ENCODE measurements at places on chromosomes 16 and 17.

DNA sequence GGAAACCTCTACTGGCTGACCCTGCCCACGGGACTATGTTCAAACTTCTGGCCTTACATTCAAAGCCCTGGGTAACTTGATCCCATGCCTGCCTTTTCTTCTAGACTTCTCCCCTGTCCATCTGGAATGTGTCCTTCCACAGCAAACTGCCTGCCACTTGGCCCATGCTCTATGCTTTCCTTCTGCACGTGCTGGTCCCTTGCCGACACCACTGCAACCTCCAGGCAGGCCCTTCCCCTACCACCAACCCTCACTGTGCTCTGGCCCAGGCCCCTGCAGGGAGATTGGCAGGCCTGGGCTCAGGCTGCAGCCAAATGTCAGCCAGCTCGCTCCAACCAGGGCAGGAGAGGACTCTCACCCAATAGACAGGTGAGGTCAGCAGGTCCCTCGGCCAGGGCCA lies 11.0 kb downstream of the HSD11B2 start:
- no peak for DNase-seq

DNA sequence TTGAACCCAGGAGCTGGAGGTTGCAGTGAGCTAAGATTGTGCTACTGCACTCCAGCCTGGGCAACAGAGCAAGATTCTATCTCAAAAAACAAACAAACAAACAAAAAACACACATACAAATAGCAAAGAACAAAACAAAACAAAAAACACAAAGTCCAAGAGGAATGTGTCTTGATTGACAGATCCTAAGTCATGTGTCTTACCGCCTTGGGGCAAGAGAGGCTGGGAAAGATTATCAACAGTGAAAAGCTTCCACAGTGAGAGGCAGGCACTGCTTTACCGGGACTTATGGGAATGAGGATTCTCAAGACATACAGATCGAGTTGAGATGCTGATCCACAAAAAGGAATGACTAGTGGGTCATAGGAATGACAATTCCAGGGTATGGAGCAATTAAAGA lies 62.7 kb upstream of the GAS7 start:
- no peak for DNase-seq

DNA sequence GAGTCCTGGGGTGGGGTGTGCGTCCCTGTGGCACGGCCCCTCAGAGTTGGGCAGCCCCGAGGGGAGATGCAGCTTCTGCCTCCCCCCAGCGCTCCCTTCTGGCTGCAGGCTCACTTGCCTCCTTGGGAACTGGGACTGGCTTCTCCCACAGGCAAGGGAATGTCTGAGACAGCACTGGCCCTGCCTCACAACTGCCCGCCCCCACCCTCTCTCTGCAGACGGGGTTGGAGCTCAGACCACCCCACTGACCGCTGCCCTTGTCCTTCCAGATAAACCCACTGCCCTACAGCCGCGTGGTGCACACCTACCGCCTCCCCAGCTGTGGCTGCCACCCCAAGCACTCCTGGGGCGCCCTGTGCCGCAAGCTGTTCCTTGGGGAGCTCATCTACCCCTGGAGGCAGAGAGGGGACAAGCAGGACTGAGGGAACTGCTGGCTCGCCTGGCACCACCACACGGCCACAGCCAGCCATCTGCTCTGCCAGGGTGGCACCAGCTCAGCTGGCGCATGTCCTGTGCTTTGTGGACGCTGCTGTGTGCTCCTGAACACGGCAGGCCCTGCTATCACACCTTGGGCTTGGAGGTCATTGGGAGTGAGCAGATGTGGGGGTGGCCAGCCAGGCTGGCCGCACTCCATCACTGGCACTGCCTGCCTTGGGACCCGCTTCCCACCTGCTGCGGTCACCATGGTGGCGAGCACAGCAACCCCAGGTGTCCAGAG lies 7.1 kb upstream of the RAB40C start:
- no peak for DNase-seq

- DNase-seq, result no peak
These were observed 21.1 kb downstream of the KATNB1 start for GRCh38 chr16:57756424-57757325.

GRCh38 chr17:80770881-80771611 lies 220.6 kb upstream of the CHMP6 start:
- DNase-seq, result no peak

DNA sequence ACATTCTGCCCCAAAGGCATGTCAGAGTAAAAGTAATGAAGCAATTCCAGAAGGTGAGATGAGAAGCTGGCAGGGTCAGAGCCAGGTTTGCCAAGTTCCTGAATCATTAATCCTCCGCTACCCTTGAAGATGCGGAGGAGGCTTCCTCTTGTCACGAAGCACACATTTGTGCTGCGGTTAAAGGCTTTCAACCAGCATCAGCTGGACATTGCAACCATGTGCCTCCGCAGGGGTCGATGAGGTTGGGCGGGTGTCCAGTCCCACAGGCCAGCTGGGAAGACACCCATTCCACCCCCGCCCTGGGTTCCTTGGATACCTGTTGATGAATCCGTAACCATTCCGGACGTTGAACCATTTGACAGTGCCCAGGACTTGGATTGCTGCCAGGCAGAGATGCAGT lies 1.3 kb downstream of the YBX2 start:
- no peak for DNase-seq

- no peak for DNase-seq
These were observed 172.7 kb upstream of the CCL2 start for GRCh38 chr17:34082404-34082803.

DNA sequence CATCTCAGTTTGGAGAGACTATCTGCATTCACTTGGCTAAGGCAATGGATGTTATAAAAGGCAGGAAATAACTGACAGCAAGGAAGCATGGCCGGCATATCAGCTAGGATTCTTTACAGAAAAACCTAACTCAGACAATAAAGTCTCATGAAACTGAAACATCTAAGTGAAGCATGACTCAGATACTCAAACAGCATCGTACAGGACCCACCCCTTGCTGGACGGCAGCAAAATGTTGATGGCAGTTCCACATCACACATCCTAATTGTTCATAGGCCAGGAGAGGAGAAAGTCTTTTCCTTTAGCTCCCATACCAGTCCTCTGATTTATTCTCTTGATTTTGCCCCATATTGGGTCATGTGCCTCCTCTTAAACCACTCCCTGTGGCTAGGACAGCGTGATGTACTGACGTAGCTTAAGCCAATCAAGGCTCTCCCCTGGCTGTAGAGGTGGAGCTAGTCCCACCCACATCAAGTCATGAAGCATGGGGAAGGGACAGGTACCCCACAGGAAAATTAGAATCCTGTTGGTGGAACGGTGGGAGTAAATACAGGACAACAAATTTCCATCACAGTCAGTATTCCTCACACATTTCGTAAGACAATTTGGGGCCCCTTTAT lies 178.9 kb downstream of the IRX3 start:
- no peak for DNase-seq

DNA sequence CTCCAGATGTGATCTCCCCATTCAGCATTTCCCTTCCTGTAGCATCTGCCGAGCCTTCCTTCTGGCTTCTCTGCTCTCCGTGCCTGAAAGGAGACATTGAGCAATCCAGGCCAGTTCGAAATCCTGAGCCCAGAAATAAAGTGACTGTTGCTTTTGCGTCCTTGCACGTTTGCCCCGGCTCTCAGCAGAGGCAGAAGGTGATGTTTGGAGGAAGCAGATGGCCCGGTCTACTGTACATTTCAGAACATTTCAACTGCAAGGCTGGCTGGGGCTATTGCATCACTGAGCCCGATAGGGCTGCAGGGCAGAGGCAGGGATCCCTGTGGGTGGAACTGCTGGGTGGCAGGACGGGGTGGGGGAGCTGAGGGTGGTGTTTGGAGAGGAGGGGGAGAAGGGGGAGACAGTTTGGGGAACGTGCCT lies 29.4 kb downstream of the IRF8 start:
- no peak for DNase-seq

DNA sequence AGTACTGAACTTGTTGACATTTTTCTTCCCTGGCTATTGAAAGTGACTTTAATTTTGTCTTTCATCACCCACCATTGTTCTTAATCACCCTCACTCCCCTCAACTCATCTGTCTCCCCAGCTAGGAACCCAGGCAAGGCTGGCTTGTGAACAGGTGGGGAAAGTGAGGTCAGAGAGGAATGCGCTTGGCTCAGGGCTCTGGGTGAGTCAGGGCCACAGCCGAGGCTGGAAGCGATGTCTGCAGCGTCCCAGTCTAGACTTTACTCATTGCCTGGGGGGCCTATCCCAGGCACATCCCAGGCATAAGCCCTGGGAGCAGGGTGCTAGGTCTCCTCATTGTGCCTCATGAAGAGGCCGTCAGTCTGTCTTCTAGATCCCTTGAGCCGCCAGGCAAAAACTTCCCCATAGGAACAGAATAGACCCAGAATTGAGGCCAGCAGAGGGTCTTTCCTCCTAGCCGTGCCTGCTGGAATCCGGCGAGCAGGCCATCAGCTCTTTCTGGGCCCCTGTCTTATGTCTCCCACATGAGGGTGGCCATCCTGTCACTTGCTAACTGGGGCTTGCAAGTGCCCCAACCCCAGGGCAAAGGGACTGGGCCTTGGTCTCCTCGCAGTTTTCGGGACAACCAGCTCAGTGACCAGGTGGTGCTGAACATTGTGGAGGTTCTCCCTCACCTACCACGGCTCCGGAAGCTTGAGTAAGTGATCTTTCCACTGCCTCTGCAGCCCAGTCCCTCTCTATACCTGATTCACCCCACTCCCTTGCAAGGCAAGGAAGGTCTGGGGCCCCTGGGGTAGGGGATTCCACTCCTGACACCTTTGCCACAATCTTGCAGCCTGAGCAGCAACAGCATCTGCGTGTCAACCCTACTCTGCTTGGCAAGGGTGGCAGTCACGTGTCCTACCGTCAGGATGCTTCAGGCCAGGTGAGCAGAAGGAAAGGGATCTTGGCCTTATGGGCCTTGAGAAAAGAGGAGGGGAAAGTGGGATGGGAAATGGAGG lies 40.1 kb downstream of the NLRC5 start:
- no peak for DNase-seq

GRCh38 chr17:78202666-78203065 lies 11.4 kb upstream of the BIRC5 start:
- no peak for DNase-seq

- no peak for DNase-seq
These were observed 3.8 kb upstream of the EXOSC6 start for GRCh38 chr16:70255574-70255973.

DNA sequence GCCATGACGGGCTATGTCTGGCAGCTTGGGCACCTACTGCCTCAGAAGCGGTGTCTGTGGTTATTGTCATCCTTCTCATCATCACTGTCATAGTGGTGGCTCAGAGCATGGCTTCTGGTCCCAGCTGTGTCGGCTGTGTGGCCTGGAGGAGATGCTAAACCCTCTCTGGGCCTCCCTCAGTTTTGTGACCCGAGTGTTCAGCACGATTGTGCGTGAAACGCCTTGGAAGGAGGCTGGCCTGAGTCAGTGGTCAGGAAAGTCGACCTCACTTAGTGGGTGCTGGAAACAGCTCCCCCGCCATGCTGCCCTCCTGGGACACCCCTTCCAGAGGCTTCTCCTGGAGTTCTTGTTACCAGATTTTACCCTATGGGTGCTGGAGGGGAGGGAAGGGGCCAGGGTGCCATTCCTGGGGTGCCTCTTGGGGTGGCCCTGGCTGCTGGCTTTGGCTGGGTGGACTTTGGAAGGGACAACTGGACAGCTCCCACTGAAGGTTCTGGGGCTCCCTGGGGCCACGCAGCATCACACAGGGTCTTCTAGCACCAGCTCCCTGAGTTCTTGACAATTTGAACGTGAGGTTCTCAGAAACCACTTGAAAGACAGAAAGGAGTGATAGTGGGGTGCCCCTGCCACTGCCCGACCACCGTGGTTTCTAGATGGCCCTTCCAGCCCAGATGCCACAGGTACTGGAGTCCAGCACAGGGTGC lies 226.5 kb upstream of the GSE1 start:
- DNase-seq, result no peak

GRCh38 chr16:31473264-31473984 lies 1.5 kb downstream of the TGFB1I1 start:
- DNase-seq, result no peak

GRCh38 chr17:44501866-44502375 lies 1.3 kb downstream of the GPATCH8 start:
- no peak for DNase-seq

DNA sequence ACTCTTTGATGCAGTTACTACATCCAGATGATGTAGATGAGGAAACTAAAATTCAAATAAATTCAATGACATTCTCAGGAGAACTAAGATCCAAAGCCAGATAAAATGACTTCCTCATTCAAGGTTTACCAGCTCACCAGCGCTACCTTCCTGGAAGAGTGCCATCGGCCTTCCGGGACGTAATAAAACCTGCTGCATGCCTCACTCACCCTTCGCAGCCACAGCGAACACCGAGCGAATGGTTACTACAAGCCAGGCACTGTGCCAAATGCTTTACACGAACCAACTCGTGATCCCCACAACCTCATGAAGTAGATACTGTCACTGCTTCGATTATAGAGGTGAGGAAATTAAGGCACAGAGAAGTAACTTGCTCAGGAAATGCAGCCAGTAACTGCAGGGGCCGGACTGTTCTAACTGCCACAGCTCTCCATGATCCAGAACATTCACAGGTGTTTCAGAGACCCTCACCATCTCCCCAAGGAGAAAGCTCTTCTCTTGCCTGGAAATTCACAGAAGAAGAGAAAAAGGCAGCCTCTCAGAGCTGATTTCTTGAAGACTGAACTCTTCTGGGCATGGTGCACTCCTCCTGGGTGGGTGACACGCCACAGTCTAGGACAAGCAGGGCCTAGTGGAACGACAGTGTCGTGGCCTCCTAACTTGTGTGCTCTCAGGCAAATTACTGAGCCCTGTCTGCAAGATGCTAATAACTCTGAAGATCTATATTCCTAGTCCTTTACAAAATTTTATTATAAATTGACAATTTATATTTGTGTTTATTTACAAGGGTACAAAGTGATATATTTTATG lies 46.8 kb downstream of the HIC1 start:
- peak; percentile 37 for DNase-seq

GRCh38 chr16:46573008-46573833 lies 48.0 kb downstream of the SHCBP1 start:
- DNase-seq, result no peak

DNA sequence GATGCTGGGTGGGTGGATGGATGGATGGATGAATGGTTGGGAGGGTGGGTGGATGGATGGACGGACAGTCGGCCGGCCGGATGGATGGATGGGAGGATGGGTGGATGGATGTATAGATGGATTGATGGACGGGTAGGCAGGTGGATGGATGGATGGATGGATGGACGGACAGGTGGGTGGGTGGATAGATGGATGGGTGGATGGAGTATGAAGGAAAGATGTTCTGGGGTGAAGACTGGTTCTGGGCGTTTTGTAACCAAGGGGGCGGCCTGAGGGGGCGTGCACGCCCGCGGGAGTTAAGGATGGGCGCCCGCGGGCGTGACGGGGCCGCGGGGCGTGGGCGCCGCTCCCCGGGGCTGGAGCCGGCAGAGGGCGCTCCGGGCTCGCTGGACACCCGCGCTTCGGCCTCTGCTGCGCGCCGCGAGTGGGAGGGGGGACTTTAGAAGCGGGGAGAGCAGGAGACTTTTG lies at the start of gene NECAB2:
Gene NECAB2, plus strand, starts transcription at position 407 of the 468 bp plus-strand sequence. CDS start 405 bp downstream, outside the sequence.
- peak; percentile 35 for DNase-seq

DNA sequence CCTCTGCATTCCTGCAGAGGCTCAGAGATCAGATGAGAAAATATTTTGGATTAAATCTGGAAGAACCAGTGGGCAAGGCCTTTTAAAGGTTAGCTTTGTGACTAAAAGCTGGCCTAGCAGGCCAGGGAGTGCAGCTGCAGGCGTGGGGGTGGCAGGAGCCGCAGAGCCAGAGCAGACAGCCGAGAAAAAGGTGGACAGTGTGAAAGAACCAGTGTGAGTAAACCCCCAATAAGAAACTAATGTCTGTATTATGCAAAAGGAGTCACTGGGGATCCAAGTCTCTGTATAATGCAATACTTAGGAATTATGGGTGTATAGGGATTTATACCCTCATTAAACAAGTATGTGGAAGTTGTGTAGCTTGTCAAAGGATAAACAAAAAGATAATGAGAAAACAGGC lies 21.4 kb upstream of the SPACA3 start:
- DNase-seq, result no peak

Data from activated T-cell treated with anti-CD3 and anti-CD28 coated beads for 48 hours (primary cell).